ENCODE measurements at places on chromosomes 13 and 19.
A peak's percentile ranks its signal among the peaks of the same experiment; 100 is the strongest.

- DNase-seq, result no peak
Observed at GRCh38 chr13:29510651-29511084, 84.8 kb downstream of the SLC7A1 start.

DNA sequence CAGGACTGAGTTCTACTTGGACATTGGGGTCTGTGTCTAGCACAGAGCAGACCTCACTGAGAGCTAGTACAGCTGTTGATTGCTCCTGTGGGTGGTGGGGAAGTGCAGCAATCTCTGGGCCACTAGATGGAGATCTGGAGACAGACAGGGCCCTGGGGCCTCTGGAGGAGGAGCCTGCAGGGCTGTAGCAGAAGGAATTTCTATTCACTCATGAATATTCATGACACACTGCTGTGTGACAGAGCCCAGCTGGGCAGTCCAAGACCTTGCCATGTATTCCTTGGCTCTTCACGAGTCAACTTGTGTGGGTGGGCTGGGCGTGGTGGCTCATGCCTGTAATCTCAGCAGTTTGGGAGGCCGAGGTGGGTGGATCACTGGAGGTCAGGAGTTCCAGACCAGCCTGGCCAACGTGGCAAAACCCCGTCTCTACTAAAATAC is 37.5 kb downstream of the SUGP2 start:
- peak; percentile 93 for DNase-seq

- DNase-seq, result no peak
Observed at GRCh38 chr13:66323745-66324347, 906.3 kb downstream of the PCDH9 start.

- peak; percentile 27 for DNase-seq
Observed at GRCh38 chr13:20192158-20192835, 441 bp downstream of the GJB2 start.

- DNase-seq, result peak; percentile 41
Observed at GRCh38 chr19:28427376-28428083, 785.4 kb downstream of the UQCRFS1 start.

DNA sequence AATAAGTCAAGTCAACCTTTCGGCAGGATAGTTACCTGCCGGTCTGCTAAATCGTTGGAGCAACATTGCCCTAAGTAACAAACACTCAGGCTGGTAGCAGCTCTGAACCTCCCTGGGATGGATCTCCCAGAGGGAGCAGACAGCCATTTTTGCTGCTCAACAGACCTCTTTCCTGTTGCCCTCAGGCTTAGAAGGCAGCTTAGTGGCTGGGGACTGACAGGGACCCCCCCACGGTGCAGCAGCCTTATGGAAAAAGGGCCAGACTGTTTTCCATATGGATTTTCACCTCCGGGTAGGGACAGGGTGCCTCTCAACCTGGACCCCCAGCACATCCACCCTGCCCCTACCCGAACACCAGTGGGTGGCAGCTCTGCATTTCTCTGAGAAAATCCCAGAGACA is 49.7 kb downstream of the UBL3 start:
- no peak for DNase-seq

GRCh38 chr19:58150328-58150921 is at the start of gene ZNF329:
TSS of gene ZNF329 (minus strand) at chr19:58150789. CDS start at chr19:58129503, 21,286 bp downstream.
- DNase-seq, result peak; percentile 99

GRCh38 chr13:113671066-113672001 is 4.3 kb downstream of the GRK1 start:
- DNase-seq, result no peak

DNA sequence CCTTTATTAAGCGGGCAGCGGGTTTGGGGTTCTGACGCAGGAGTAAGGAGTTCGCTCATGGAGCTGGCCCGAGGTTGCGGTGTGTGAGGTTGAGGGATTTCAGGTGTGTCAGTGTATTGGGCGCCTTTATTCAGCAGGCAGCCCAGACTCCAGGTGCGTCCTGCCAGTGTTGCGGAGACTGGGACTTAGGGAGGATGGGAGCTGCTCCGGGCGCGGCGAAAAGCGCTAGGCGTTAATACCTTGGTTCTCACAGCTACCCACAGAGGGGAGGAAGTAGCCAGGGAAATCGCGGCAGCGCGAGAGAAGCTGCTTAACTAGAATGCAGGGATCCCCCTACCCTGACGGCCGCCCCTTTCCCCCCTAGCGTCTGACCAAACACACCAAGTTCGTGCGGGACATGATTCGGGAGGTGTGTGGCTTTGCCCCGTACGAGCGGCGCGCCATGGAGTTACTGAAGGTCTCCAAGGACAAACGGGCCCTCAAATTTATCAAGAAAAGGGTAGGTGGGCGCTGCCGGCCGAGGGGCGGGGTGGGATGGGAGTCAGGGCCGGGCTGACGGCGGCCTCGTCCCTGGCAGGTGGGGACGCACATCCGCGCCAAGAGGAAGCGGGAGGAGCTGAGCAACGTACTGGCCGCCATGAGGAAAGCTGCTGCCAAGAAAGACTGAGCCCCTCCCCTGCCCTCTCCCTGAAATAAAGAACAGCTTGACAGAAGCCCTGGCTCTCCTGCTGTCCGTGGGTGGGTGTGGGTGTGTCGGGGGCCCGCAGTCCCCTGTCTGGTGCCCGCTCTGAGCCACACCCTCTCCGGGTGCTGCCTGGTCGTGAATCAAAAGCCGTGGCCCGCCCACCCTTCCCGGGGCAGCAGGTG is 1.1 kb downstream of the RPL36 start:
- DNase-seq, result peak; percentile 64

- no peak for DNase-seq
Observed at GRCh38 chr19:54708781-54709180, 15.5 kb upstream of the KIR3DL3 start.

DNA sequence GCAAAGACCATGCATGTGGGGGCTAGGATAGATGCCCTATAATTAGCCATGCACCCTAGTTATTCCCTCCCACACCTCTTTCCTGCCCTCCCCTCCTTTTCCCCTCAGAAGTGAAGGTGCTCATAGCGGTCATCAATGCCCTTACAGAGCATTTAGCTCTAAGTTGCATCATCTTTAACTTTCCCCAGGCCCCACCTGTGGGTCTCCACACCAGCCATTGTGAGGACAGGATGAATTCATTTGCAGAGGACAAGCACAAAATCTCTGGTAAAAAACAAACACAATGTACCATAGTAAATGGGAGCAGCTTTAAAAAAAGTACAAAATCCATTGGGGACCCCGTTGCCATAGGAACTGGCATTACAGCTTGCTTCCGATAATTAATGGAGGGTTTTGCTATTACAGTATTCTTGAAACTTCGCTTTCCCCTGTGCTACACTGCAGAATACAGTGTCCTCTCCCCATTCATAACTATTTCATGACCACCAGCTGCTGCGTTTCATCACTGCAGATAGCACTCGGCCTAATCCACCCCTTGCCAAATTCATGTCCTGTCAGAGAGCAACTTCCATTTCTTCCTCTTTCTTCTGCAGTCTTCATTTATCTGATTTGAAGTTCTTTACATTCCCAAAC is 110.5 kb downstream of the ZDHHC20 start:
- DNase-seq, result no peak

DNA sequence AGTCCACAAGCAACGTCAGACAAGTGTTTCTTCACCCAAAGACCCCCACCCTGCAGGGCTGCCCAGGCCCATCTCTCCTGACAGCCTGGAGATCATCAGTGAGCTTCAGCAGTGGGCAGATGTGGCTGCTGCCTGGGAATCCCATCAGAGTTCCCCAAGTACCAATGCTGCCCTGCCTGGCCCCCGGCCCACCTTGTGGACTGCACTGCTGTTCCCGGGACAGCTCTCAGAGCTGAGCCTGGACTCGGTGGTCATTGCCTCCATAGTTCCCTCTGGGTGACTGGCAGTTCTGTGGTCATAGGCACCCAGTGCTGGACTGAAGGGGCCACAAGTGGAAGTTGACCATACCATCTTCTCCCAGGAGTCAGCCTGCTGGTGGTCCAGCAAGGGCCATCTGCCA is 24.5 kb upstream of the ZNF492 start:
- no peak for DNase-seq

GRCh38 chr19:7366701-7367420 is 18.1 kb downstream of the ARHGEF18 start:
- no peak for DNase-seq

- no peak for DNase-seq
Observed at GRCh38 chr19:31383553-31383952, 34.3 kb upstream of the TSHZ3 start.

DNA sequence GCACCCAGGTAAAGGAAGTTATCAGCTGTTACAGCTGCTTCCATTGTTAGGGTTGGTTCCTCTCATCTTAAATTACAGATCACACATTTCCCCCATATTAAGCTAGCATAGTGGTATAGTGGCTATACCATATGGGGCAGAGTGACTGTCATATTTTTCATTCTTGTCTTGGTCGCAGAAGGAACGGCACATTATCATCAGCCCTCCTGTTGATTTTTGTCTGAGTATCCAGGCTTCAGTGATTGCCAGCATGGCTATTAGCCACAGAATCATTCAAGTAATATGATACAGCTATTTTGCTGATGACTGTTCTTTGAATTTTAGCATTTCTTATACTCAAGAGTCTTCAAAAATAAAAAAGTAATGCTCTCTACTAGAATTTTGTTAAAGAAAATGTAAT is 240.9 kb downstream of the LIG4 start:
- no peak for DNase-seq

DNA sequence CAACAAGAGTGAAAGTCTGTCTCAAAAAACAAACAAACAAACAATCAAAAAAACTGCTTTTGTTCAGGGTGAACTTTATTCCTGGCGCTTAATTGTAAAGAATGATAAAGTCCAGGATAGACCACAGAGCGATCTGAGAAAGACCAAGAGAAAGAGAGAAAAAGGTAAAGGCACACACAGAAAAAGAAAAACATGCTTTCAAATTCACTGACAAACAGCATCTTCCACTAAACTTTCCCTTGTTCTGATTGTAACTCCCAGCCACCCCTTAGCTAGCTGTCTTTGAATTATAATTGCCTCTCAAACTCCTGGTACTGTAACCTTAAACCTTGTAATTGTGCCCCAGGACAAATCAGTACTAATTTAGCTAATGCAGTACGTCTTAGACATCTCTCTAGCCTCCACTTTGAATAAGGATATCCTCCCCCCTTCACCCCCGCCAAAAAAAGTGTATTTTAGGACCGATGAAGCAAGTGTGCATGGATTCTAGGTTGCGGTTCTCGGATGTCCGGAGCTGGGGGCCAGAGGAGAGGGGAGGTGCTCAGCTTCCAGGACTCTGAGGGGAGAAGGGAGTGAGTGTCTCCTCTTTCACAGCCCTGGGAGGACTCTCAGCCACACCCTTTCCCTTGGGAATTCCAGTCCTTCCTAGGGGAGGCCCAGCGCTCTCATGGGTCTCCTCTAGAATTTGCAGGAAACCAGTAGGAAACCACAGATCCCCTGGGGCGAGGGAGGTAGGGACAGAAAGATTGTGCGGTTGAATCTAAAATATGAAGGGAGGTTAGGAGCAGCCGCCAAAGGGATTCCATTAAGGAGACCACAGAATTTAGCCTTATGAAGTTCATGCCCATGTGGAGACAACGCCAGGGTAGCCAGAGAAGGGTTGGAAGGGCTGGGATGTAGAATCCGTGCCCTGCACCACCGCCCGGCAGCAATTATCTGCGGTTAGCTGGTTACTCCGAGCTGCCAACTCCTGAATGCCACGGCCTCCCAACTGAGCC is 19.7 kb downstream of the ZNF536 start:
- DNase-seq, result peak; percentile 33
